NCI-H1436 treated with DMSO at 0.1 percent for 48 hours (cell line): ENCODE measurements at places on chromosomes 1 and 21.

DNA sequence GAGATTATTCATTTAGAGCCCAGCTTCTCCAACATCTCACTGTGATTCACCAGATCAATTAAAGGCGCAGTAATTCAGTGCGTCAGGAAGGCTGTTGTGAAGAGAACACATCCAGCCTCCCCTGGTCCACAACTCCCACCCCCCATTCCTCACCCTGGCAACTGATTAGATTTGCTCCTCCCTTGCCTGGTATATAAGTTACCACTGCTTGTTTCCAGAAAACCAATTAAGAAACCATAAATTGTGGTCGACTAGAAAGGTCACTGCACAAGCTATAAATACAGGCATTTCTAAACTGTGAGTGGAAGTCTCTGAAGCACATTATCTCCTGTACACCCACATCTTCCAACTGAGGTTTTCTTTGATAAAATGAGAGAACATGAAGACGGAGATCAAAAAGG, 41.9 kb downstream of the FAM163A start:
- DNase-seq, result no peak

DNA sequence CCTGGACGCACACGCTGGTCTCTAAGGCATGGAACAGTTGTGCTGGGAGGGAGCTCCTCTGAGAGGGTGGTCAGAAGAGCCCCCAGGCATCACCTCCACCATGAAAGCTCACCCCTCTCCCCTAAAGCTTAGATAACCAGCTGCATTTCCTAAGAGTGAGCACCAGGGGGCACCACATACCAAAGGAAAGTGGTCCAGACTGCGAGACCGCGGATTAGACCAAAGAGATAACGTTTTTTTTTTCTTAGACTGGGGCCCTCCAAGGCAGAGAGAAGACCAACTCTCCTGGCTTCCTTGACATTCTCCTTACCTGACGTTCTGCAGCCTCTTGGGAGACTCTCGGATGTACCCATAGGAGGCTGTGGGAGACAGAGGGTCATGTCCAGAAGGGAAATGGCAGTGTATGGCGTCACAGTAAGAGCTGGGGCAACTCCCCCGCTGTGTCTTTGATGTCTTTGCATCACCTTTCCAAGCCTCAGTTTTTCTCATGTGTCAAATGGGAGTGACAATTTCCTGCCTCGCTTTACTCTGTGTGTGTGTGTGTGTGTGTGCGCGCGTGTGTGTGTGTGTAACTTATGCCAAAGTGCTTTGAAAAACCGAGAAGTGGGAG, 12.3 kb upstream of the IFNLR1 start:
- no peak for DNase-seq

GRCh38 chr1:199353906-199354305, 673.6 kb upstream of the NR5A2 start:
- DNase-seq, result no peak

DNA sequence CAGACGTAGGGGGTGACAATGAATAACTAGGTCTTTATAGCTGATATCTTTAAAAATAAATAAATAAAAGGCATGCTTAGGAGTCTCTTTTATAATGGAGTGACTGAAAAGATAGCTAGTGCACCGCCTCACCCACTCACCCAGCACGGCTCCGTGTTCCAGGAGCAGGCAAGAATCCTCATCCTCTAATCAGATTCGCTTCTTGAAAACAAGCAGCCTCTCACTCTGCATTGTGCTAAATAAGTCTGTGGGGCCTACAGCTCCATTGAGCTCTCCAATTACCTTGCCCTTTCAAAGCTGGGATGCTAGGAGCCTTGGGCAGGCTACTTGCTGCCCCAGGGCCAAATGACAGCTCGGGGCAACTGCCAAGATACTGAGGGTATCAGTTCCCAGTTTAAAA, 91.5 kb downstream of the TIAM1 start:
- DNase-seq, result no peak

GRCh38 chr21:33824156-33824941, 91.3 kb downstream of the ATP5PO start:
- DNase-seq, result no peak

GRCh38 chr1:116493484-116494352, 77.1 kb downstream of the CD58 start:
- no peak for DNase-seq

DNA sequence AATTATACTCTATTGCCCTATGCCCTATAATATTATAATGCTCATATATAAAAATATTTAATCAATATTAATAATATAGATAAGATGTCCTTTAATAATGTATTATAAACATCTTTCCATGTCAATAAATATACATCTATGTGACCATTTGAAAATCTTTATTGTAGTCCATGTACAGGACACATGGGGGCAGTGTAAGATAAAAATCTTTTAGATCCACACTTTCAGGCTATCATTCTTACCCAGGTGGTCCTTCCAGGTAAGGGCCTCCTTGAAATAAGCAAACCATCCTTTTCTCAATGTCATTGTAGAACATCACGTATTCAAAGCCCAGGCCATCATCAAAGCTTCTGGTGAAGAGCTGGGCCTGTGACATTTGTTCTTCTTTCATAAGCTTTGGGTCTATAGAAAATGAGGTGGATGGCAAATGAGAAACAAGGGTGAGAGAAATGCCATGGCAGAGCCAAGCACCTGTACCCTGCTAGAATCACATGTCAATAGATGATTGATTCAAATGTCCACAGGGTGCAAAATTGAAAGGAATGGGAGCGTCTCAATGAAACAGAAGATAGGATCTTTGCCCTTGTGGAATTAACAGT, 20.2 kb downstream of the THEM4 start:
- DNase-seq, result no peak

GRCh38 chr1:44497422-44498170, 92.5 kb downstream of the RNF220 start:
- DNase-seq, result no peak

DNA sequence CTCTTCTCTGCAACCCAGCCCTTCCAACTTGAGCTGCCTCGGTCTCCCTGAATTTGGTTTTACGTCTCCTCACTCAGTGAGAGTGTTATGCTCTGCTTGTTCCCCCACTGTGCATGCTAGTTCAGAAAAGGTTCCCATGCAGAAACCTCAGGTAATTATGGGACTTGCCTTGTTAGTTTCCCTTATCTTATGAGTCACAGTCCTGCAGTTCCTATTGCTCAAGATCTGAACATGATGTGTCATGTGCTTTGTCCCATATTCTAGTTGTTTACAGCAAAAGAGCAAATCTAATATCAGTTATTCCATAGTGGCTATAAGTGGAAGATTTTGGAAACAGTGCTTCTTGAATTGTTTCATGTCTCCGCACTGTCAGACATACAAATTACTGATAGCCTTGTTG, 74.4 kb downstream of the DUSP10 start:
- DNase-seq, result no peak

DNA sequence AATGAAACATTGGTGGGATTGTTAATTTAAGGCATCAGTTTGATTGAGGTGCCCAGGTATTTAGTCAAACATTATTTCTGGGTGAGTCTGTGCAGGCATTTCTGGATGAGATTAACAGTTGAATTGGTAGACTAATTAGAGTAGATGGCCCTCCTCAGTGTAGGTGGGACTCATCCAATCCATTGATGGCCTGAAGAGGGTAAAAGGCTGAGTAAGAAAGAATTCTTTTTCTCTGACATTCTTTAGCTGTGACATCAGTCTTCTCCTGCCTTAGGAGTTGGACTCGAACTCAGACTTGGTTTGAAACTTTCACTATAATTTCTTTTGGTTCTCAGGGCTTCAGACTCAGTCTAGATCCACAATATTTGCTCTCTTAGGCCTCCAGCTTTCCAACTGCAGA, 59.6 kb upstream of the ADAMTS5 start:
- DNase-seq, result no peak

- no peak for DNase-seq
Measured at GRCh38 chr1:189036628-189037027, 1441.0 kb downstream of the BRINP3 start.

- DNase-seq, result no peak
Measured at GRCh38 chr1:12245116-12245515, 15.3 kb downstream of the VPS13D start.

- DNase-seq, result no peak
Measured at GRCh38 chr1:11955221-11955620, 20.7 kb downstream of the PLOD1 start.

- DNase-seq, result no peak
Measured at GRCh38 chr1:229006121-229006870, 264.6 kb upstream of the RAB4A start.

DNA sequence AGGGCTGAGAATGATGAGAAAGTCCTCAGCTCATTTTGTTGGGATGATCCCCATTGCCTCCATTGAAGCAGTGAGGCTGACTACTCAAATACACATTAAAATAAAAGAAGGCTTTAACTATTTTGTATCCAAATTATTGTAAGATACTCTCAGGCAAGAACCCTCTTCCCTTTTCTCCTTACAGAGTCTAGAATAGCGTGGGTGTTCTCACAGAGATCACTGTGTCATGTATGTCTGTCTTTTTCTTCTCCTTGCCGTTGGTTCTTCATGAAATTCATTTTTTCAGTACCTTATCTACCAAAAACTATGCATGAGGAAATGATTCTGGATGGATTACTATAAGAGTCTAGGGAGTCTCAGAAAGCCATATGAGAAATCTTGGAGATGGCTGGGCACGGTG, 30.1 kb downstream of the SORT1 start:
- DNase-seq, result no peak

DNA sequence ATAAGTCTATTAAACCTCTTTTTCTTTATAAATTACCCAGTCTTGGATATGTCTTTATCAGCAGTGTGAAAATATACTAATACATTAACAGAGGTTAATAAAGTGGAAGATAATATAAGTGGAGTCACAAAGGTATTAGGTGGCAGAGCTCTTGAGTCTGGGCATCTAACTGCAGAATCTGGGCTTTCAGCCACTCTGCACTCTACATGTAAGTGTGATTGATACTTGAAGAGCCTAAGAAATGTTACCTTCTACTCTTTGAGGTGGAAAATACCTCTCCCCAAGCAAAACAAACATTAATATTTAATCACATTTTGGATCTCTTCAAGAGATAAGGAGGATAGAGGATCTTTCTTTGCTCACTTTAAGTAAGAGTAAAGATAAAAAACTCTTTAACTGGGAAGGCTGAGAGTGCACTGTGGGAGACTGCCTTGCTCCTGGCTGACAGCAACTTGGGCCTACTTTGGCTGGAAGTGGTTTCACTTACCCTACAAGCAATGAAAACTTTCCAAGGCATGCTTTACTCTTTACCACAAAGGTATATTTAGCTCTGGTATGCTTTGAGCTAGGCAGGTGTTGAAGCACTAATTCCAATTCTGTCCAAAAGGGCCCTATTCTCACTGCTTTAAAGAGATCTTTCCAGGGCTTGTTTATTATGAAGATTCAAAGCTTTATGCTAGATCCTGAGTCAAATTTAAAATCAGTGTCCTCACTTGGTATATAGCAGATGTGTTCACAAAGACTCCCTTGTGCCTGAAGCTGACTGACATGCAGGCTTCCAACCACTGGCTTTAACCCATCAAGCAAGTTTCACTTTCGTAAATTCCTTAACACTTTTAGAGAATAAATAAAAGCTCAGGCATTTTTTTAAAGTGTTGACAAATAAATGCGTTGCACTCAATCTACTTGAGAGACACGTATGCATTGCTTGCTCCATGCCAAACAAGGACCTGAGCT, 245.3 kb upstream of the ZP4 start:
- no peak for DNase-seq

DNA sequence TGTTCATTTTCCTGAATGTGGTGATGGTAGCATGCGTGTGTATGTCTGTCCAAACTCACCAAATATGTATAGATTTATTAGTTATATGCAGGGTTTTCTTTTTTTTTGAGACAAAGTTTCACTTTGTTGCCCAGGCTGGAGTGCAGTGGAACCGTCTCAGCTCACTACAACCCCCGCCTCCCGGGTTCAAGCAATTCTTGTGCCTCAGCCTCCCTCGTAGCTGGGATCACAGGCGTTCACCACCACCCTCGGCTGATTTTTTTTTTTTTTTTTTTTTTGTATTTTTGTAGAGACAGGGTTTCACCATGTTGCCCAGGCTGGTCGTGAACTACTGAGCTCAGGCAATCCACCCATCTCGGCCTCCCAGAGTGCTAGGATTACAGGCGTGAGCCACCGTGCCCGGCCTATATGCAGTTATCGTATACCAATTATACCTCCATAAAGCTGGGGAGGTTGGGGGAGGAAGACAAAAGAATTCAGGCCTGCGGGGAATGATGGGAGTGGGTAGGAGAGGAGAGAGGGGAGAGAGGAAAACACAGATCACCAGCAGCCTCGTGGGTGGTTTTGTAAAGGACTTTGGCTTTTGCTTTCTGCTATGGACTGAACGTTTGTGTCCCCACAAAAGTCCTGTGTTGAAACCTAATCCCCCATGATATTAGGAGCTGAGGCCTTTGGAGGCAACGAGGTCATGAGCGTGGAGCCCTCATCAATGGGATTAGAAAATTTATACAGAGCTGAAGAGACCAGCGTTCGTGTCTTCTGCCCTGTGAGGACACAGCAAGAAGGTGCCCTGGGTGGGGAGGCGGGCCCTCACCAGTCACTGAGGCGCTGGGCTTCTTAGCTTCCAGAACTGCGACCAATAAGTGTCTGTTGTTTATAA, 4.4 kb upstream of the HNRNPU start:
- no peak for DNase-seq

GRCh38 chr1:150021191-150021694, 10.7 kb upstream of the OTUD7B start:
- no peak for DNase-seq

DNA sequence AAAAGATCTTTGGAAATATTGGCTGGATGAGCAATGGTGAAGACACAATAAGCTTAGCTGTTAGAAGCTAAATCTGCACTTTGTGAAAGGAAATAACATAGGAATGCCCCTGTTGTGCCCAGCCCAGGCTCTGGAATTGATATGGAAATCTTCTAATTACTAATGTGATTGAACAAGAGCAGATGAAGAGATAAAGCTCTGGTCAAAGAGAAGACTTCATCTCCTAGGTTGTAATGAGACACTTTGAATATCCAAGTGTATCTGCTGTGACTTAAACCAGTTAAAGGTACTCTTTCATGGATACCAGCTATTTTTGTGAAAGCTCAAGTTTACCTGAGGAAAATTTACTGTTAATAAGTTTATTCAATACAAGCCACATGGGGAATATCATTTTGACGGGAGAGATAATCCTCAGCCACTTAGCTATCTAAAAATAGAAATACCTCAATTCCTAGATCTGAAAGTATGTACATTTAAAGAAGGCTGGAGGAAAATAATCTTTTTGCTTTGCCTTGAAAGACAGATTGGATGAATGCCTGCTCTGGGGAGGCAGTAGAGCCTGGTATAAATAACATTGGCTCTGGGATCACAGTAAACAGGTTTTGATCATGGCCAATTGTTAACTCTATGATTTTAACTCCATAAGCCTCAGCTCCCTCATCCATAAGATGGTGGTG, 494.0 kb upstream of the B3GALT2 start:
- no peak for DNase-seq

GRCh38 chr1:86706018-86706635, 1.8 kb downstream of the SH3GLB1 start:
- no peak for DNase-seq

DNA sequence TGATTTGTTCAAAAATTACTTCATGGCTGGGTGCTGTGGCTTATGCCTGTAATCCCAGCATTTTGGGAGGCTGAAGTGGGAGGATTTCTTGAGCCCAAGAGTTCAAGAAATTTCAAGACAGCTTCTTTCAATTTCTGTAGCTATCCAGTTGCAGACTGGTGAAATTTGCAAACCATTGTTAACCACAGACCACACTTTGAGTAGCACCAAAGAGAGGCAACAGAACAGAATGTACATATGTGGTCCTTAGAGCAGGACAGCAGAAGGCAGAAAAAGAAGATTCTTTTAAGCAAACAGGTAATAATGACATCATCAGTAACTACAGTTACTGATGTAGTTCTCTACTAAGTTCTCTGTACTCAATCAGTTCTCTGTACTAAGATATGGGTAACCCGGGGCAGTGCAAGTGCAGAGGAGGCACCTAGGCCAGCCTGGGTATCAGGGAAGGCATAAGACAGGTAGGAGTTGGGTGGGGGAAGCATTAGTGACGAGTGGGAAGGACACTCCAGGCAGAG, 5.5 kb upstream of the KLF17 start:
- no peak for DNase-seq
